ENCODE measurements at places on chromosomes 12 and 14. TPM values are rescaled to one million over a fixed set of nuclear protein-coding genes. Genes with fewer than 3 reads are reported as not detected.

DNA sequence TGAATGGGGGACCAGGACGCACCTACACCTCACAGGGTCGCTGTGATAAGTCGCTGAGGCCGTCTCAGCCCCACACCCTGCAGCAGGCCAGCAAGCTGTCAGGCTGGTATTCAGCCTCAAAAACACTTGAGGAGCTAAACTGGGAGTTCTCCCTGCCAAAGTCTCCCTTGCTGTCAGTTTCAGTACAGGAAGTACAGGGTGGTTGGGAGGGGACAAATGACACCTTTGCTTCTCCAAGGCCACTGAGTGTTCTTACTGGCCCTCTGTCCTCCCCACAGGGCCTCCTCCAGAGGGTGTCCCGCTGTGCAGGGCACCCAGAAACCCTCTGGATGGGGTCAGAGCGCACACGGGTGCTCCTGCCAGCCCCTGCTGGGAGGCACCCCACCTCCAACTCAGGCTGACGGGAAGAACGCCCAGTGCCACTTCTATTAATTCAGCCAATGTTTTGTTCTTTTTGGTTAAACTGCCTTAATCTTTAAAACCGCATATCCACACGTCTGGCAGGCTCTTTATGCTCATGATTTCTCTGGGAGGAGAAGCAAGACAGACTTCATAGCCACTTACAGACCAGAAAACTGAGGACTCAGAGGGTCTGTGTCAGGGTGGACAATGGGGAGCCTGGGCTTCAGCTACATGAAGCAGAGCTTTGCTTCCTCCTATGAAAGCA, 75.9 kb downstream of the ITPK1 start:
- no peak for DNase-seq

DNA sequence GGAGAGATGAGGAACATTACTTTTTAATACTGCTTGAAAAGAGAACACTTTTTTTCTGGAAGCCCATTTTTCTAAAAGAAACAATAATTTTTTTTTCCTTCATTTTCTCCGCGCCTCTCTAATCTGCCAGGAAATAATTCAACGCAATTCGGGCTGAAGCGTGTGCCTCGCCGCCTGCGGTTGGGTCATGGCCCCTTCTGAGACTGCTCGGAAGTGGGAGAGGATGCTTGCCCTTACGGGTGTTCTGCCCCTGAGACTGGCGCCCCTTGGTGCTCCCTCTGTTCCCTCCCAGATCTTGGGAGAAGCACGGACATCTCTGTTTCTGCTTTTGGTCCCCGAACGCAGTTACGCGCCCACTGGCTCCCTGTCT, 332 bp upstream of the TBC1D30 start:
- no peak for DNase-seq

- DNase-seq: no peak
These were observed 31.2 kb downstream of the BCL11B start for GRCh38 chr14:99240627-99241324.

Gene USP44
- total RNA-seq: 6.6 TPM

Gene P2RX2
- total RNA-seq: not detected
